Activated CD8-positive, alpha-beta memory T cell treated with anti-CD3 and anti-CD28 coated beads, Interleukin-2, amount 10 ng/mL, durations not matched to agents 7 days and 5 days (primary cell): ENCODE measurements at places on chromosomes 11 and 22. TPM values are rescaled to one million over a fixed set of nuclear protein-coding genes. Genes with fewer than 3 reads are reported as not detected.

B4GALNT4 gene
- not detected for total RNA-seq

CHEK1 gene
- 106 TPM for total RNA-seq

SUSD2 gene
- 0.96 TPM for total RNA-seq

OR8B2 gene
- not detected for total RNA-seq

SCGB1A1 gene
- not detected for total RNA-seq

BTBD18 gene
- total RNA-seq: not detected

MYBPC3 gene
- total RNA-seq: not detected

GSTT2B gene
- total RNA-seq: not detected

IGSF22 gene
- total RNA-seq: 0.64 TPM

KCNJ11 gene
- total RNA-seq: 0.66 TPM

OR10D3 gene
- not detected for total RNA-seq

RFPL1 gene
- not detected for total RNA-seq

RIMBP3B gene
- total RNA-seq: 0.09 TPM

KDELR3 gene
- 1.2 TPM for total RNA-seq

ISX gene
- not detected for total RNA-seq

AGBL2 gene
- 10.3 TPM for total RNA-seq

SEZ6L gene
- total RNA-seq: not detected

MPEG1 gene
- total RNA-seq: not detected
